ENCODE measurements at places on chromosomes 16 and 17.

GRCh38 chr17:13865650-13866049 is 203.7 kb upstream of the COX10 start:
- no peak for DNase-seq

DNA sequence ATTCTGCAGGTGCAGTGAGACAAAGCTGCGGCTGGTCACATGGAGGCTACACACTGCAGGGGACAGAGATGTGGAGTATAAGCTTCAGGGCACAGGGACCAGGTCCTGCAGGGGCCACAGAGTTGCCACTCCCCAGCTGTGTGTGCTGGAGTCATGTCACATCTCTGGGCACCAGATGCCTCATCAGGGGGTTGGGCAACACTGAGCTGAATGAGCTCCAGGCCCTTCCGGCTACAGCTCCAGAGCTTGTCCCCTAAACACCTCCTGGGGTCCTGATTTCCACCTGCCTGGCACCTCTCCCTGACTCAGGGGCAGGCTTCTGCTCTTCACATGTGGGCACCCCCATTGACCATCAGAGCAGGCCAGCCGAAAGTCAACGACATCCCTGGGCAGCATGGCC is 32.5 kb downstream of the SPHK1 start:
- DNase-seq = no peak

DNA sequence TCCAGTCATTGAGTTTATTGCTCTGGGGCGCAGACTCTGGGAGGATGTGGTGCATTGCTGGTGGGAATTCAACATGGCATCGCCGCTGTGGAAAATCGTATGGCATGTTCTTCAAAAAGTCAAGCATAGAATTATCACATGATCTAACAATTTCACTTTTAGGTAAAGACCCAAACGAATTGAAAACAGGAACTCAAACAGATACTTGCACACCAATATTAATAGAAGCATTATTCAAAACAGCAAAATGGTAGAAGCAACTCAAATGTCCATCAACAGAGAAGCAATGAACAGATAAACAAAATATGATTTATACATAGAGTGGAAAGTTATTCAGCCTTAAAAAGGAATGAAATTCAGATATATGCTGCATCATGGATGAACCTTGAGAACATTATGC is 15.9 kb downstream of the PIK3R6 start:
- DNase-seq = no peak

- DNase-seq = no peak
Observed at GRCh38 chr17:17737961-17738894, 57.0 kb downstream of the RAI1 start.

DNA sequence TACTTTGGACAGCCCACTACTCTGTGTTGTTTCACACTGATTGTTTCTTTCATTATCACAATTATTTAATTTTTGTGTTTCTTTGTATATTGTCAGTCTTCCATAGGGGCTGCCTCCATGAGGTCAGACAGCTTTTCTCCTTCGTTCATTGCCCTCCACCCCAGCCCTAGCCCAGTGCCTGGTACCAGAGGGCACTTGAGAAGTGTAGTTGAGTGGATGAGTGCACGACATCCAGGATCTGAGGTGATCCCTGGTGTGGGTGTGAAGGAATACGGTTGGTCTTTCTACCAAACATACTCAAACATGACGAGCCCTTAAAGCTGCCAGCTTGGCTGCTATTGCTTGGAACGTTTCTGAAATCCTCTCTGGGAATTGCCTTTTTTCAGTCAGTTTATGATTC is 37.9 kb downstream of the DHRS7B start:
- DNase-seq = no peak

GRCh38 chr17:77753246-77753645 is 205.3 kb upstream of the TNRC6C start:
- DNase-seq = no peak

GRCh38 chr16:568401-569258 is 1.1 kb upstream of the PIGQ start:
- DNase-seq = no peak

- DNase-seq = no peak
Observed at GRCh38 chr16:62805221-62805857, 769.1 kb upstream of the CDH8 start.

DNA sequence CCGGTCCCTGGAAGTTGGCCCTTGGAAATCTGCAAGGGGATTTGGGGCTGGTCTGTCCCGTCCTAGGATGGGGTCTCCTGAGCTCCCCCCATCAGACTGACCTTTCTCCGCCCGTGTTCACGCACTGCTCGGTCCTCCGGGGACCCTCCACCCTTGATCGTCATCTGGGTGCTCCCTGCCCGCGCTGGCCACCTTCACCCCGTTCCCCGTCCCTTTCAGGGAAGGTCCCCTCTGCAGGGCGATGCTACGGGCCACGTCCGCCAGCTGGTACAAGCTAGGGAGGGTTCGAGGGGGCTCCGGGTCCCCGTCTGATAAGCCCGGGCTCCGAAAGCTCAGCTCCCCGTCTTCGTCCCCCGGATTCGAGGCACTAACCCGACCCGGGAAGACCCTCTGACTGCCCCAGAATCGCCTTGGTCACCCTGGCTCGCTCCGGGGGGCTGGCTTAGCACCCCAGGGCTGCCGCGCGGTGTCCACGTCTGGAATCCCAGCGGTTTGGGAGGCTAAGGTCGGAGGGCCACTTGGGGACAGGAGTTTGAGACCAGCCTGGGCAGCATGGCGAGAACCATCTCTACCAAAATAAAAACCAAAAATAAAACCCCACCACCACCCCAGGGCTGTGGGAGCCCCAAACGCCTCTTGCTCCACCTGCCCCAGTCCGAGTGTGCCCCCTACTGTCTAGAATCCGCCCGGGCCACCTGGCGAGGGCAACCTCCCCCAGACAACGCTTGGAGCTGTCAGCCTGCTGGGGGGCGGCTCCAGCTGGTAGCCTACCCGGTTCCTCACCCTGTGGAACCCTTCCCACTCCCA is 1.1 kb upstream of the SLC43A2 start:
- DNase-seq = peak; percentile 68

- no peak for DNase-seq
Observed at GRCh38 chr17:75010683-75011400, 1.6 kb upstream of the MRPL58 start.

- DNase-seq = no peak
Observed at GRCh38 chr17:20825539-20825938, 217.3 kb downstream of the USP22 start.

GRCh38 chr17:73706858-73707257 is 62.6 kb upstream of the SDK2 start:
- no peak for DNase-seq

GRCh38 chr17:32954477-32954876 is 26.5 kb downstream of the TMEM98 start:
- DNase-seq = no peak

- no peak for DNase-seq
Observed at GRCh38 chr16:85101956-85102630, 10.2 kb downstream of the CIBAR2 start.

- DNase-seq = no peak
Observed at GRCh38 chr17:42049834-42050392, 488 bp downstream of the C17orf113 start.

- DNase-seq = no peak
Observed at GRCh38 chr17:43714465-43715149, 44.0 kb downstream of the SOST start.

DNA sequence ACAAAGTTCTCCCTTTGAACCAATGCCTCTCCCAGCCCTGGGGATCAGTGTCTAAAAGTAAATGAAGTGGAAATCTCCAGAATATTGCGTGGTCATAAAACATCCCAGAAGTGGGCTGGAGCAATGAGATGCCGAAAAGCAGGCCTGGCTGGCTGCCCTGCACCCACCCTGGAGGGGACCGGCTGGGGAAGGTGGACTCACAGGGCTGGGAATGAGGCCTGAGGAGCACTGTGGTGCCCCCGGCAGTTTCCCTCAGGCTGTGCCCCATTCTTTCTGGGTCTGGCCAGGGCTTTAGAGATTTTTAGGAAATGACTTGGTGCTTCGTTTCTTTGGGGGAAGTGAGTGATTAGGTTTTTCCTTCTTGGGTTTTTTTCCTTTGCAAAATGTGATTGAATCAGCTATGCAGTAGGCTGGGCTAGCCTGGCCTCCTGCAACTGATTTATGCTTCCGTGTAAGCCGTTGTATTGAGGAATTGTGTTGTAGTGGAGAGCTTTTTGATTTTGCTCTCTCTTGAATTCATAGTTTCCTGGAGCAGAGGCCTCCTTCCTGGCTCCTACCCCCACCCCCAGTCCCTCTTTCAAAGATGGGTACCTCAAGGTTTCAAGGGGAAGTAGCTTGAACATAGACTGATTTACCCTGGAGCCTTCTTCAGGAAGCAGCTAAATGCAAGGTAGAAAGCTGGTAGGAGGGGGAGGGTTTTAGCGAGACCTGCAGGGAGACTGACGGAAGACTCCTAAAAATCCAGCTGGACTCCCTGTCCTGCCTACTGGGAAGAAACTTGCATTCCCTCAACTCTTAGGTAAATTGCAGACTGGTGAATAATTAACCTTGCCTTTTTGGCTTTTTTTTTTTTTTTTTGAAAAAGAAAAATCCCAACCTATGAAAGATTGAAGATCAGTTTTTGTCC is 170.2 kb downstream of the RAB11FIP4 start:
- no peak for DNase-seq

DNA sequence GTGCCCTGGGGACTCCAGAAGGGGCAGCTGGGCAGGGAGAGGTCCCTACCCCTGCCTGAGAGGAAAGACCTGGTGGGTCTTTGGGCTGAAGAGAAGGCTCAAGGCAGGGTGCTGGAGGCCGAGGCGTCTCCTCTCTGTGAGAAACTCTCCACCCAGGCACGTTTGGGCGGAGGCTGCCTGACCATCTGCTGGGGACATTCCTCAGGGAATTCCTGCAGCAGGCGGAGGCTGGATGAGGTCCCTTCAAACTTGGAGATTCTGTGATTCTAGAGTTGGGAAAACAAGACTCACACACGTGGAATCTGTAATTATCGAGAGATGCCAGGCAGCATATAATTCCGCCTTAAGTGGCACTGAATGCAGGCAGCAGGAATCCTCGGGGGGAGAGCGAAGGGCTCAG is 21.1 kb upstream of the PHF12 start:
- no peak for DNase-seq

DNA sequence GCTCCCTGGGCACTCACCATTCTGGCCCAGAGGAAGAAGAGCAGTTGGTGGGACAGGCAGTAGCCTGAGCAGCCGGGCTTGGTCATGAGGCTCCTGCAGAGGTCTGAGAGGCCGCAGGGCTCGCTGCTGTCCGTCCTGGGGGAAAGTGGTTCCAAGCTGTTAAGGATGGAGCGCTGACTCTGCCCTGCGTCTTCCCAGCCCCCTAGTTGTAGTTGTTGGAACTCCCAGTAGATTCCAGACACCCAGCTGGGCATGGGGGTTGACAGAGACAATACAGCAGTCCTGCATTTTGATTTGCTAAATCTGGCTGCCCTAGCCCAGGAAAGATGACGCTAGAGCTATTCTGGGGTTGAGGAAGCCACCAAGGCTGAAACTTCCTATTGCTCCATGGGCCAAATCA is 7.3 kb downstream of the C16orf89 start:
- no peak for DNase-seq

DNA sequence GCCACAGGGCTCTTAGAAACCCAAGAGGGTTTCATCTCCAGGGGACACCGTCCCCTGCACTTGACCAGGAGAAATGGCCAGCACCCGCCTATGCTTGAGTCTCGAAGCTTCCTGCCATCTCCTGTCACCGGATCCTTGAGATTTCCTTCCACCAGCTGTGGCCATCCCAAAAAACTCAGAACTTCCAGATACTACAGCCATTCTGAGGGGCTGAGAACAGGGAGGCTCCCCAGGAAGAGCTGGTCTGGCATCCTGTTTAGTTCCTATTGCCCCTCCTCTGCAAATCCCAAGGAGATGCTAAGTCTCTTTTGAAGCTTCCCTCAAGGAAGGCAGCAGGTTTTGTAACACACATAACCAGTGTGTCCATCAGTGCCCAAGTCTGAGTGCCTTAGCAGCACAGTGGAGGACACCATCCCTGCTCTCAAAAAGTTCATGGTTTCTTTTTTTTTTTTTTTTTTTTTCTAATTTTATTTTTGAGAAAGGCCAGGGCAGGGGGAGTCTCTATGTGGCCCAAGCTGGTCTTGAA is 2.0 kb downstream of the UBALD2 start:
- no peak for DNase-seq

DNA sequence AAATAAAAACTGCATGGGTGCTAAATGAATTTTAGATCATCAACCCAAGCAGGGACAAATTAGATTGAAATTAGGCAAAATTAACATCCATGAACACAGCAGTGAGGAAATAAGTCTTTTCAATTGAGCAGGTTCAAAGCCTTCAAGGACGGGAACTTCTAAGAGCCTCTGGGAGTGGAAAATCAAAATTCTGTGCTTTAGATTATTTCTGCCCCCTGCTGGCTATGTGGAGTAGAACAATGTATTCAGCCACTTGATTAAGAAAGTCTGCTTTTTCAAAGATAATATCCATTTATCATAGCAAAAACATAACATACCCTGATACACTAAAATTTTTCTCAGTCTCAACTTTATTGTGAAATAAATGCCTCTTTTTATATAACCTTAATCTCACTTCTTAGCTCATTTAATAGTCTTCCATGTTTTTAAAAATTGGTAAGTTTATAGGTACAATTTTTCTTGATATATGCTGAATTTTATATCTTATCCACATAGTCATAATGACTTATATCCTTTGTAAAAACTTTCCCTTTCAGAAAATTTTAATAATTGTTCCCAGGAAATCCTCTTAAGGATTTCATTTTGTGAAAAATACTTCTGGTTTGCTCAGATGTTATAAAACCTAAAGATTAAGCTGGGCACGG is 28.1 kb upstream of the NOL11 start:
- DNase-seq = no peak

GRCh38 chr16:78549366-78549765 is 449.9 kb downstream of the WWOX start:
- no peak for DNase-seq

DNA sequence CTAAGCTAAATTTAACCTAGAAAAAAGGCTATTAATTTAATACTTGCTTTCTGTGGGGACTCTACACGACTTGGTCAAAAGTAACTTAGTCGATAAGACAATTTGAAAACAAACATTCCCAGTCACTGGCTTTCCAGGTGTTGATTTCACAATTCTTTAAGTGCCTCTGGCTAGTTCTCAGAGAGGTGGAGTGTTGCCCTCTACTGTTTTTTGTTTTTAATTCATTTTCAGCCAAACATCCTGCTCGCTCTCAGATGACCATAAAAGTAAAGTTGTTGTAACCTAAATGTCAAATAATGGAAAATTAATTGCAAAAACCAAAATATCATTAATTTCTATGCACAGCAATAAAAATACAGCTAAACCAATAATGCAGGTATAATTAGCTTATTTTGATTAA is 107.1 kb downstream of the MYO1D start:
- no peak for DNase-seq

DNA sequence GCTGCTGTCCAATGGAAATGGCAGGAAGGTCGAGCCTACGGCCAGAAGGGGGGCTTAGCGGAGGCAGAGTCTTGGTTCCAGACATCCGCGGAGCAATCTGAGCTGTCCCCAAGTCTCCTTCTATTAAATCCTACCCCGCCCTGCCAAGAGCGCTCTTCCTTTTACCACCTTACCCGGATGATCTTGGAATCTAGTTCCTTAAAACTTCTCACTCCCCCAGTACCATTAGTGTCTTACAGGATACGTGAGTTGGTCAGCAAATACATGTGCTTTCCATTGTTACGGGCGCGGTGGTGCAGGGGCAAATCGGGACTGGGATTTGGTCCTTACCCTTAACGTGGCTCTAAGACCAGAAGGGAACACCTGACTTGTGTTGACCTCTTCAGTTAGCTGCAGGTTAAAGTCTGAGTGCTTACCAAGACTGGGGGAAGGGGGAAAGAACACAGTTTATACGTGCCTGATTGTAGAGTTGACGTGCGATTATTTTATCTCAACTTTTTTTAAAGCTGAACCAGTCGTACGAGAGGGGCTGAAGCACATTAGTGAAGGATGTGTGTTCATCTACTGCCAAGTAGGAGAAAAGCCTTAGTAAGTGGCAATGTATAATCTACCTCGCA is 495 bp downstream of the TXNDC17 start:
- DNase-seq = no peak

- DNase-seq = no peak
Observed at GRCh38 chr17:83191388-83192160, 112.2 kb downstream of the METRNL start.

All from activated T-helper 9 cell treated with anti-CD3 and anti-CD28 coated beads, Interleukin-2, amount 50 U/mL, for 16 hours (primary cell).